Bronchial epithelial cell (primary cell): ENCODE measurements at places on chromosomes 11 and 22. TPM values are rescaled to one million over a fixed set of nuclear protein-coding genes. Genes with fewer than 3 reads are reported as not detected.

The SCGB1D2 gene
- total RNA-seq, result not detected in 2 replicates

The OR8D1 gene
- not detected in 2 replicates for total RNA-seq

The CPT1B gene
- 3.4 and 8.2 TPM in 2 replicates for total RNA-seq

The C11orf86 gene
- not detected in 2 replicates for total RNA-seq

The DEFB131B gene
- total RNA-seq, result not detected in 2 replicates

The BLID gene
- not detected in 2 replicates for total RNA-seq

The UQCC3 gene
- total RNA-seq, result 27.9 and 29.4 TPM in 2 replicates

The DDX6 gene
- 87.9 and 91.3 TPM in 2 replicates for total RNA-seq

The CD3E gene
- not detected in 2 replicates for total RNA-seq

The DDI1 gene
- total RNA-seq, result not detected in 2 replicates

The LRRC74B gene
- not detected in 2 replicates for total RNA-seq

The TUB gene
- 0.13 and 0.26 TPM in 2 replicates for total RNA-seq

The NCF4 gene
- not detected in 2 replicates for total RNA-seq

The MRGPRE gene
- total RNA-seq, result not detected in 2 replicates

The TSPO gene
- total RNA-seq, result 419 and 486 TPM in 2 replicates

The SYNGR1 gene
- total RNA-seq, result 0.26 and 2.0 TPM in 2 replicates

The C11orf91 gene
- not detected in 2 replicates for total RNA-seq
